Stimulated activated CD4-positive, alpha-beta T cell treated with anti-CD3 and anti-CD28 coated beads, Interleukin-12 subunit alpha, Interleukin-12 subunit beta, amount 100 ng/mL, for 24 hours (primary cell): ENCODE measurements at places on chromosomes 5 and 9.

- no peak for DNase-seq
Measured at GRCh38 chr5:91206734-91207133, 176.4 kb downstream of the ARRDC3 start.

GRCh38 chr5:60586307-60586901 lies 113.6 kb downstream of the DEPDC1B start:
- DNase-seq, result no peak

DNA sequence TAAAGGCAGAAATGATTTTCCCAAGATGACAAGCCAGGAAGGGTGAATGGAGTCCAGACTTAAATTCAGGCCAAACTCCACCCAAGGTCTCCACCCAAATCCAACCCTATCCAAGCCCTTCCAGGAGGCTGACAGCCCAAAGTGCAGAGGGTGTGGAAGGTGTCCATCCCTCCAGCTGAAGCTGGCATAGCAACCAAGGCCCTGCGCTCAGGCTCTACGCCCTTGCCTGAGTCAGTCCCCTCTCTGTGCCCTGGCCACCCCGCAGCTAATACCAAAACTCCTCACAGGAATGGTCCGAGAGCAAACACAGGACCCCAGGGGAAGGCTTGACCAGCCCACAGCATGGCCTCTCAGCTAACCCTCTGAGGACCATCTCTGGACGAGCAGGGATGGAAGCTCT lies 2.1 kb downstream of the SEPTIN8 start:
- no peak for DNase-seq

GRCh38 chr5:12901696-12902095 lies 997.5 kb upstream of the CTNND2 start:
- DNase-seq, result no peak

- DNase-seq, result no peak
Measured at GRCh38 chr5:6395621-6396020, 17.3 kb upstream of the MED10 start.

DNA sequence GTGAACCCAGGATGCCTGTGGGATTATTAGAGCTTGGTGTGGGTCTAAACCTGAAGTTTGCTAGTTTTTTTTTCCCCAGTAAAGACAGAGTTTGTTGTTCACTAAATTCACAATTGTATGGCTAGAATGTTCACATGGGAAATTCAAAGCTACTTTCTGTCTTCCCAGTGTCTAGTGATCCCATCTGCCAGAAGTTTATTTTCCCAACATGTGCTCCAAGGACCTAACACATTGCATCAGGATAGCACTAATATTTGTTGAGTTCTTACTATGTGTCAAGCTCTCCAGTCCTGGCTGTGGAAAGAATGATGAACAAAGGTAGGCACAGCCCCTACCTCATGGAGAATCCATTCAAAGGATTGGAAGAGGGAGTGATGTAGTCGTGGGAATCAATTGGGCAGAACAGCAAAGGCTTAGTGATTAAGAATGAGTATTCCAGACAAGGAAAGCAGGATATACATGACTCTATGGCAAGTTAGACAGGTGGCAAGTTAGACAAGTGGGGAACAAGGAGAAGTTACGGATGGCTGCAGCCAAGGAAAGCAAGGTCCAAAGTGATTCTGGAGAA lies 521.5 kb upstream of the WWC1 start:
- no peak for DNase-seq

DNA sequence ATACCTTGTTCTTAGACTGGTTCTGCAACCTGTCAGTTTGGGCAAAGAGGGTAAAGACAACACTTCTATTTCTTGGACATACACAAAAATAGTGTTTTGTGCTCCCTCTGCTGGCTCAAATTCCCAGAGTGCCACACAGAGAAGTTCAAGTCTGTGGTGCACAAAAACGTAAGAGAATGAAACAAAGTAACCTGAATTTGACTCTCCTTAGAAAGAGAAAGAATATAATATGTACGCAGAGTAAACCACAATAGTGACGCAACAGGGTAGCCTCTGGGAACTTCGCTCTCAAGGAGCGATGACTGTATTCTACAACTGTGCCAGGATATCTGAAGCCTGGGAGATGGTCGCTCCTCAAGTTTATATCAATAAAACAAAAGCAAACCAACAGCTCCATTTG lies 18.5 kb downstream of the DDX31 start:
- DNase-seq, result no peak

DNA sequence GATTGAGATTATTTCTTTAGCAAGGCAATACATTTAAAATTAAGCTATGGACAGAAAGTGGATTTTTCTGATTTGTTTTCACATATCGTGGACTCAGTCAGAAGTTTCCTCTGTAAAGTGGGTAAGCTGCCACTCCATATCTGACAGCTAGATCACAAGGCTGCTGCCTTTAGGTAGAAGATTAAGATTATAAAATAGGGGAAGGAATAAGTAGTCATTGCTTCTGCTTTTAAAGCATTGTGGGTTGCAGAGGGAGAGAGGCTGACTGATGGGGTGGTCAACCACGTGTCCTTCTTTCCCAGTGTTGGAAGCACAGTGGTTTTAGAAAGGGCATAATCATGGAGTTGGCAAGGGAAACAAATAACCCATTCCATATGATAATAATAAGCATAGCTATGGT lies 74.3 kb upstream of the MOCS2 start:
- DNase-seq, result no peak
